ENCODE measurements at places on chromosomes 3 and 15.

DNA sequence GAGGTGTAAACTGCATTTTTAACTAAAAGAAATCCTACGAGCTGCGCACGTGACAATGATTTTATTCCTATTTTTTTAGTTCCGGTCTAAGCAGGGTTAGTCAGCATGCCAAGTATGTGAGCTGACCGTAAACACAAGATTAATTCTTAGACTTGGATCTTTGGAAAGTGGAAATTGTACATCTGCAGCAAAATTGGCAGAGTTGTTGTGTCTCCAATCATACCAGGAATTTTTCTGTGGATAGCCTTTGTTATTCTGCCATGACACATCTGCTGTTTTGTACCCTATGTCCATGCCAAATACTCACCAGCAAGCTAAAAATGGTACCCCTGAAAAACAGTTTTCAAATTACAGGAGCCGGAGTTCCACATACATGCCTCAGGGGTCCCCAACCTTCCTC lies 562.5 kb downstream of the UNC13C start:
- no peak for DNase-seq

DNA sequence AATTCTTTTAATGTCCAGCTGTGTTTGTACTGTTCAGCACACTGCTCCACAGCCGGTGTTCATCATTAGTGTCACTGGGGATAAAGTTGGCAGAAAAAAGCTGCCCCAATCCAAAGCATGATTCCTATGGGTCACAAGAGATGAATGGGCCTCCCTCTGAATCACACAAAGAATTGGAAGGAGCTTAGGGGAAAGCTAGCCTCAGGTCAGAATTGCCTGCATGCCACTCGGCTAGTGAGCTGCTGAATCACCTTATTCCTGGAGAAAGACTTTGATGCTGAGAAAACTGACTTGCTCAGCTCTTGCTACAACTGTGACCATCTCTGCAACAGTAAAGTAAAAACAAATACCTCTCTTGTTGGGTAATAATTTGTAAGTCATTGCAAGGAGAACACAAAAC lies 3.5 kb downstream of the CCK start:
- DNase-seq = no peak

DNA sequence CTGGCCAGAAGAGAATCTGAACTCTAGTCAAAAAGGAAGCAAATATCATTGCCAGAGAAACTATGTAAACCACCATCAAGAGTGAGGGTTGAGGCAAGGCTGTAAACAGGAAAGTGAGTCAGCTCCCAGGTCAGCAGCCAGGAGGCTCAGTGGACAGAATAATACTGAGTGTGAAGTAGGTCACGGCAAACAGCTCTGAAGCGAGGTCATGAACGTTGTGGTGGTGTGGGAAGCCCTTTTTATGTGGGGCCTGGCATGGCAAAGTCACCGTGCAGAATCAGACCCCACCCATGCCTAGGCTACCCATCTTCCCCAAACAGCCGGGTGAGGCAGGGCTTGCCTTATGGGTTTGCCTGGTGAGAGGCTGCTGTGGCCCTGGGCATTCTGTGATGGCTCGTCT lies 43.9 kb downstream of the THBS1 start:
- peak; percentile 44 for DNase-seq

DNA sequence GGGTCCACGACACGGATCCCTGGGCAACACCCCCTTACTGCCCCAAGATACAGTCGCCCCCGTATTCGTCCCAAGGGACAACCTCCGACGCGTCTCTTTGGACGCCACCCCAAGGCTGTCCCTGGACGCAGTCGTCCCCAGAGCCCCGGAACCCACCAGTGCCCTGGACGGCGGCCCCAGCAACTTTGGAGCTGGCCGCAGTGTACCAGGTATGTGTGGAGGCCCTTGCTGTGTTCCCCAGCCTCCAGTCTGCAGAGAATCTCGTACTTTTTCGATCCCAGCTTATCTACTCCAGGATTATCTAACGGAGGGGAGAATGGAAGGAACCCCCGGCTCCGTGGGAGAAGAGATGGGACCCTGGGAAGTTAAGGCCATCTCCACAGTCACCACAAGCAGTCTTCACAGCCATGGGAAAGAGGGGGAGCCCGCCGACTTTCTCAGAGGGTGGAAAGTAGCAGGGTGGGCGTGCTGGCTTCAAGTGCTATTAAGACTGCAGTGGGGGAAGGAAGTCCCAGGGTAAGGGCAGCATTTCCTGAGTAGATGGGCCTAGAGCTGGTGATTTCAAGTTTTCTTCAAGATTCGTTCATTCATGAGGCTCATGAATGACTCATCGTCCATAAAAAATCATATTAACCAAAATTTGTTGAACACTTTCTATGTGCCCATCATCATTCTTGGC lies 1.1 kb downstream of the MESP2 start:
- no peak for DNase-seq

All from smooth muscle cell of the brain vasculature (primary cell).